Spleen (tissue), 13 donors: ENCODE measurements at places on chromosomes 12 and 14. TPM values are rescaled to one million over a fixed set of nuclear protein-coding genes. Genes with fewer than 3 reads are reported as not detected.
A peak's percentile ranks its signal among the peaks of the same experiment; 100 is the strongest.

WSB2 gene
- total RNA-seq = 63.2 TPM

GRCh38 chr14:90382491-90383125, 14.2 kb upstream of the CALM1 start:
- peaks cover 25% of the 10 kb centered on the region for H3K4me1 ChIP-seq
- peak; percentile 87 for DNase-seq
- no peaks in the 10 kb centered on the region for H3K36me3 ChIP-seq

GRCh38 chr14:99565383-99565782, 38.6 kb downstream of the CCDC85C start:
- H3K27me3 ChIP-seq = no peaks in the 10 kb centered on the region
- no peak overlapping the region for H3K4me3 ChIP-seq
- peaks cover 78% of the 10 kb centered on the region for H3K4me1 ChIP-seq
- no peak for DNase-seq

DNA sequence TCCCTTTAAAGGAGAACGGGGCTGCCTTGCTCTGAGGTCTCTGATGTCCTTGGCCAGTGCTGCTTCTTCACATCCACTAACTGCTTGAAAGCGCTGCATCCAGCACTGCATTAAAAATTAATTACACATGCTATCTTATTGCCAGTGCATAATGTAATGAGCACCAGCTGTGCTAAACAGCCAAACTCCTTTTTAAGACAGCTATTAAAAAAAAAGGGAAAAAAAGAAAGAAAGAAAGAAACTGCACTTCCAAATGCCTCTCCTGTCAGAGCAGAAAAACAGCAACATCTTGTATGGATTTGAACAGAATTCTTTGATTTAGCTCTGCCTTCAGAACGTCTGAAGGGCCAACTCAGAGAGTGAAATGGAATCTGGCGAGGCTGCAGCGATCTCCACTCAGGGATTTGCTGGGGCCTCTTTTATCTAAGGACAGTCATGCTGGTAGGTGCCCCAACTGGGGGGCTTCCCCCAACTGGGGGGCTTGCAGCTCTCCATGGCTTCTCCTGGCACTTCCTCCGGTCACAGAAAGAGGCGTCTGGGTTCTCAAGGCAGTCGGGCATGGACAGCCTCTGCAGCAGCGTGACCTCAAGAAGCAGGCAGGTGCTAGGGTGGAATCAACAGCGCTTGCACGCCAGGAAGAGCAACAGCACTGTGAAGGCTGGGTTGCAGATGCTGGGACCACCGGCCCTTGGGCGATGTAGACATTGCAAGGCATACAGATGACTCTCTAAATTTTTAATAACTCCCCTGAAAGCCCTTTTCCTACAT, 46.4 kb downstream of the BCL11B start:
- no peaks in the 10 kb centered on the region for H3K27me3 ChIP-seq
- no peak overlapping the region for H3K4me3 ChIP-seq
- no peak for DNase-seq

- H3K27ac ChIP-seq = no peak overlapping the region
- no peaks in the 10 kb centered on the region for H3K36me3 ChIP-seq
- no peak for DNase-seq
These were observed 237.0 kb upstream of the TBX3 start for GRCh38 chr12:114920771-114921554.

- H3K4me3 ChIP-seq = no peak overlapping the region
- H3K27me3 ChIP-seq = no peaks in the 10 kb centered on the region
These were observed 200.2 kb downstream of the ADGRD1 start for GRCh38 chr12:131153956-131154355.

- no peak overlapping the region for H3K27ac ChIP-seq
- no peak overlapping the region for H3K4me3 ChIP-seq
- DNase-seq = no peak
- H3K4me1 ChIP-seq = no peaks in the 10 kb centered on the region
- no peaks in the 10 kb centered on the region for H3K36me3 ChIP-seq
These were observed 164.8 kb upstream of the NRXN3 start for GRCh38 chr14:78005325-78005724.

- H3K4me3 ChIP-seq = no peak overlapping the region
- no peak for DNase-seq
- peaks cover 8% of the 10 kb centered on the region for H3K36me3 ChIP-seq
- H3K27me3 ChIP-seq = no peaks in the 10 kb centered on the region
- H3K4me1 ChIP-seq = peaks cover 56% of the 10 kb centered on the region
These were observed 39.7 kb downstream of the FMNL3 start for GRCh38 chr12:49667325-49668090.

DNA sequence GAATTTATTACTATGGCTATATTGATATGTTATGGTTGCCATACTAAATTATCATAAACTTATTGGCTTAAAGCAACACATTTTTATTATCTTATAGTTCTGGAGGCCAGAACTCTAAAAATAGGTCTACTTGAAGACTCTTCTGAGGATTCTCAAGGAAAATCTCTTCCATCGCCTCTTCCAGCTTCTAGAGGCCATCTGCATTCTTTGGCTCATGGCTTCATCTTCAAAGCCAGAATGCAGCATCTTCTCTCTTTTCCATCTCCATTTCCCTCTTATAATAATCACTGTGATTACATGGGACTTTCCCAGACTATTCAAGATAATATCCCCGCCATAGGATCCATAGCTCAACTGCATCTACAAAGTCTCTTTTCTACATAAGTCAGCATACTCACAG, 385.4 kb downstream of the RMST start:
- H3K27ac ChIP-seq = no peak overlapping the region
- no peak for DNase-seq
- no peaks in the 10 kb centered on the region for H3K4me1 ChIP-seq
- H3K4me3 ChIP-seq = no peak overlapping the region

GRCh38 chr14:43894534-43894933, 612.5 kb downstream of the FSCB start:
- no peaks in the 10 kb centered on the region for H3K4me1 ChIP-seq
- no peak for DNase-seq
- H3K4me3 ChIP-seq = no peak overlapping the region
- H3K27me3 ChIP-seq = no peaks in the 10 kb centered on the region
- H3K27ac ChIP-seq = no peak overlapping the region

DNA sequence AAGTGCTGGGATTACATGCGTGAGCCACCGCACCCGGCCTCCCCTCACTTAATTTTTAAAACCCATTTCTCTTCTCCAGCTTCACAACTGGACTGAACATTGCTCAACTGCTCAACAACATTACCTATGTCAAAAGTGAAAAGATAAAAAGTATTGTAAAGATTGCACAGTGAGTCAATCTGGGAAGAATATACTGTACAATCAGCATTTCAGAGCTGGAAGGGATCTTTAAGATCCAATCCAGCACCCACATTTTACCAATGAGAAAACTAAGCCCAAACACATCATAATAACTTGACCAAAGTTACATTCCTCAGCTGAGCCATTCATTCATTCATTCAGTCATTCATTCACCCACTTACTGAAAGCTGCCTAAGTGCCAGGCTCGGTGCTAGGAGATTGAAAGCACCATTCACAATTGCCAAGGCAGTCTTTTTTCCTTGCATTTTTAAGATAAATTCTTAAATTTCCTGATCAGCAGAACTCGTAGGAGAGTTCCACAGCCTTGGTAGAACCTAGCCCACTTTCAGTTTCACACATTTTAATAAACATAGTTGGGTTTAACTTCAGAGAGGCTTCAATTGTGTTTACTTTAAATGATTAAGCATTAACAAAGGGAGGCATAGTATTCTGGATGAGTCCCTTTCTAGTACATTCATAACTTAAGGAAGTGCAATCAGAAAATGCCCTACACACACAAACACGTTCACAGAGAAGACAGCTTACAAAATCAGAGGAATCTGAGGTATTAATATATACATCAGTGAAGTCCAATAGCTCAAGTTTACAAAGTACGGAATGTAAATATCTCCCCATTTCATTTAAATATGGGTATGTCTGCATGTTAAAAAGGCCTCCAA, 3.0 kb downstream of the GALNT4 start:
- no peak for DNase-seq
- H3K36me3 ChIP-seq = no peaks in the 10 kb centered on the region
- H3K4me1 ChIP-seq = peaks cover 41% of the 10 kb centered on the region
- peak overlapping the region; percentile 41 for H3K27ac ChIP-seq
- H3K27me3 ChIP-seq = no peaks in the 10 kb centered on the region
